Activated T-cell treated with anti-CD3 and anti-CD28 coated beads, Interleukin-2, amount 50 U/mL, for 72 hours (primary cell): ENCODE measurements at places on chromosomes 5 and 9.

DNA sequence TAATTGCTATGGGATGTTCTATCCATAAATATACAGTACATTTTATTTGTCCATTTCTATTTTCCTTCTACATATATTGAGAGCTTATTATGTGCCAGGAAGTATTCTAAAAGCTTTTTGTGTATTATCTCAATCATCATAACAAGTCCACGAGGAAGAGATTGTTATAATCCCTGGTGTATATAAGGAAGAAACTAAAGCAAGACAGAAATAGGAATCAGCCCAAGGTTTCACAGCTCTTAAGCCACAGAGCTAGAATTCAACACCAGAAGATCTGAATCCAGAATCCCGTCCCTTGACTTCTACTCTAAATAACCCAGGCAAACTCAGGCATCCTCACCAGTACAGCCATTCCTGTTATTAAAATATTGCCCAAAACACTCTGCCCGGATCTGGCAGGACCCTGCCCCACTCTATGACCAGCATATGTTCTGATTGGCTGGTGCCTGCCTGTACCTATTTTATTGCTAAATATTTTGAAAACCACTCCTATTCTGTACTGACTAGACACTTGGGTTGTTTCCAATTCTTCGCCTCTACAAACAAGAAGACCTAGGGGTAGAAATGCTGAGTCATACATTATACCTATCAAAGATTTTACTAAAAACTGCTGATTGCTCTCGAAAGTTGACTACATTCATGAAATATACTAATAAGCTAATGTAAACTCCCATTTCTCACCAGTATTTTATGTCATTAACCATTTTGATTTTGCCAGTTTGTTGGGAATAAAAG lies 297.4 kb downstream of the ENC1 start:
- peak overlapping the region; percentile 86 for H3K27ac ChIP-seq
- no peaks in the 10 kb centered on the region for H3K36me3 ChIP-seq
- H3K4me1 ChIP-seq = no peaks in the 10 kb centered on the region

DNA sequence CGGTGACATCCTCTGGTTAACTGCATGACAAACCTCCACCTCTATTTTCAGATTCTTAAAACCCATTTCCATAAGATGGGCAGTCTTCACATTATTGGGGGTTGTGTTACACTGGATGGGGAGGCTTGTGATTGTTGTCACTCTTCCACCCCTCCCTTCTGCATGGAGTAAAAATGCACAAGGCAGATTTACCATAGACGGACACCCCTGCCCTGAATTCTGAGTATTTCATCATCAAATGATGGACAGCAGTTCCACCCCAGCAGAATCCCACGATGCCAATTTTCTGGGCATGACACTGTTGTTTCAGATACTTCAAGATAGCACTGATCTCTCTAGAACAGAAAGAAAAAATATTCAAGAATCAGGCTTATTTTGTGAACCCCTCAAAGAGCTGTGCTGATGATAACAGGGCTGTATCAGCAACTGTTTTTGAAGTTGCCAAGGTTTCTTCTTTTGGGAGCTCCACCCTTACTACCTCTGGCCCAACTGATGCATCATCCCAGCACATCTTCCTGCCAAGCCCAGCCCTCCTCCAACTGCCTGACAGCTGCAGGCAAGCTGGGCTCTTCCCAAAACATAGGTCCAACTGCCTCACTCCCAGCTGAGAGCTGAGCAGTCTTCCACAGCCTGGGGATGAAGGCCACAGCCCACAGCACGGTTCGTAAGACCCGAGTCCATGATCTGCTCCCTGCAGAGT lies 21.4 kb downstream of the CMBL start:
- H3K27me3 ChIP-seq = peaks cover 7% of the 10 kb centered on the region
- no peak overlapping the region for H3K4me3 ChIP-seq
- H3K27ac ChIP-seq = no peak overlapping the region

DNA sequence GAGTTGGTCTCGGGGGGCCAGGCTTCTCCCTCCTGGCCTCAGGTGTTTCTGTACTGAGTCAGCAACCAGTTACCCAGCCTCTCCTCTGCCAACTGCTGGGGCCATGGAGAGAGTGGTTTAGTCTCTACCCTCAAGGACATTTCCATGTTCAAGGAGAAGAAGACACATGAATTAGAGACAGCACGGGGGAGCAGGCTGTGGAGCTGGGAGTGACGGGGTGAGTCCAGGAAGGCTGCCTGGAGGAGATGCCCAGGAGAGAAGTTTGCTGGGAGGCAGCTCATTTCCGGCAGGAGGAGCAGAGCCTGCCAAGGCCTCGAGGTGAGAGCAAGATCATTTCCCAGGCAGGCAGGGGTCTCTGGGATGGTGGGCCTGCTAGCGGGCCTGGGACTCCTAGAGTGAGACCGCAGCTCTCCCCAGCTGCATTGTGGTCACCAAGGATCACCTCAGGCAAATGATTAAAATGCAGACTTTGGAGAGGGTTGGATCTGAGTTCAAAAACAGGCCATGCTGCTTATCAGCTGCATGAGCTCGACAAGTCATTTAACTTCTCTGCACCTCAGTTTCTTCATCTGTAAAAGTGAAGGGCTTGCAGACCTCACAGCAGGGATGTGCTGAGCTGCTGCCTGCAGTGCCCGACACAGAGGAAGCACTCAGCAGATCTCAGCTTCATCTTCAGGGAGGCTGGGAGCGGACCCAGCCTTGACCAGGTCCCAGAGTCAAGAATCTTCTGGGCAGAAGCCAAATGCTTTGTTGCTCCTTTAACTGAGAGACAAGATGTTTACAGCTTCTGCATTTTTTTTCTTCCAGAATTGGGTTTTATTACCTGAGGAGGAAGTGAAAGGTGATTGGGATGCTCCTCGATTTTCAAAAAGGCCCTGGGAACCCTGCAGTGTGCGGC lies 35.2 kb downstream of the NEK6 start:
- no peaks in the 10 kb centered on the region for H3K36me3 ChIP-seq
- H3K27ac ChIP-seq = no peak overlapping the region
- H3K4me1 ChIP-seq = peaks cover 45% of the 10 kb centered on the region
- DNase-seq = no peak
- H3K4me3 ChIP-seq = peak overlapping the region; percentile 23
- H3K27me3 ChIP-seq = peaks cover 7% of the 10 kb centered on the region

DNA sequence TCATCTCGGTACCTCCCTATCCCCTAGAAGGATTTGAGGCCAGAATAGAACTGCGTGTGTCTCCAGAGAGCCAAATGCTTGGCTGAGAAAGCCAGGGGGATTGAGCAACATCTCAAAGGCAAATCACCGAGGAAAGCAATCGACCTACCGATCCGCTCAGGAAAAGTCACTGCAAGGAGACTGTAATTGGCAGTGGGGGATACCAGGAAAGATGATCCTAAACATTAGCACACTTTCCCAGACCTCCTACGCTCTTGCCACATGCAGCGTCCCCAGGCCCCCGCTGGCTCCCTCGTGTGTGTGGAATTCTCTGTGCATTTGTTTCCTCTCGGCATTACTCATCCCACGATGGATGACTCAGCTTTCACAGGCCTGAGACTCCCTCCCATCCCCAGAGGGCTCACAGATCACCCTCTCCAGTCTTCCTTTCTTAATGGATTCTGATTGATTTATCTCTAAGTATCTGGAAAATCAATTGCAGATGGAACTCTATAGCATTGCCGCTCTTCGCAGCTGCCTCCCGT lies 82.2 kb upstream of the ICE1 start:
- H3K4me3 ChIP-seq = no peak overlapping the region
- H3K27ac ChIP-seq = no peak overlapping the region
- no peaks in the 10 kb centered on the region for H3K36me3 ChIP-seq
- DNase-seq = no peak
- H3K27me3 ChIP-seq = peaks cover 7% of the 10 kb centered on the region
- no peaks in the 10 kb centered on the region for H3K4me1 ChIP-seq

DNA sequence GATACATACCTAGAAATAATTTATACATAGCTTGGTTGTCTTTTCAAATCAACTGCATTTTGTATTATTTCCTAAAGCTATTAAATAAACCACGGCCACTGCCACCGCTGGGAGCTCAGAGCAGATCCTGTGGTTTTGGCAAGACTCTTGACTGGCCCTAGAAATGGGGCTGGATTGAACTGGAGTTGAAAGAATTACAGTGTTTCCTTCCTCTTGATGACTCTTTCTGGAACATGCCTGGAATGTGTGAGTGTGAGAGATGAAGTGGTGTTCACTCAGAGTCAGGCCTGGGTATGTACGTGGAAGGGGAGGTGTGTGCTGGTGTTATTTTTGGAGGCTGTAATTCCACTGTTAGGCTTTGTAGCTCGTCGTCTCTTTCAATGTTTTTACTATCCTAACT lies 45.9 kb downstream of the TEK start:
- H3K36me3 ChIP-seq = no peaks in the 10 kb centered on the region
- no peak for DNase-seq
- H3K4me3 ChIP-seq = no peak overlapping the region
- H3K4me1 ChIP-seq = no peaks in the 10 kb centered on the region
- peaks cover 3% of the 10 kb centered on the region for H3K27me3 ChIP-seq
